ENCODE measurements at places on chromosomes 7 and 10.

DNA sequence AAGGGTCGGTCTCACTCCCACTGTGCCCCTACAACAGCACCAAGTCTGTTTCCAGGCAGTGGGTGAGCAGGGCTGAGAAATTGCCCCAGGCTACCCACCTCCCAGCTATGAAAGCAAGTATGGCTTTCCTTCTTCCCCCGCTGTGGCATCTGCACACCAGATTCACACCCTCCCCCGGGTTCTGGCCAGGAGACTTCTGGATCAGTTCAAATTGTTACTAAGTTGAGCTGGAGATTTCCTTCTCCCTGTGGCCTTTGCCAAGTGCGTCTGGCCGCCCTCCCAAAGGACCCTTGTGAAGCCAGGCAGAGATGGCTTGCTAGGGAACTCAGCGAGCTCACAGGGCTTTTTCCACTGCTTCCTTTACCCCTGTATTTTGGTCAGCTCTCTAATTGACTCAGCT lies 555.4 kb downstream of the SH2D4B start:
- DNase-seq, result no peak

DNA sequence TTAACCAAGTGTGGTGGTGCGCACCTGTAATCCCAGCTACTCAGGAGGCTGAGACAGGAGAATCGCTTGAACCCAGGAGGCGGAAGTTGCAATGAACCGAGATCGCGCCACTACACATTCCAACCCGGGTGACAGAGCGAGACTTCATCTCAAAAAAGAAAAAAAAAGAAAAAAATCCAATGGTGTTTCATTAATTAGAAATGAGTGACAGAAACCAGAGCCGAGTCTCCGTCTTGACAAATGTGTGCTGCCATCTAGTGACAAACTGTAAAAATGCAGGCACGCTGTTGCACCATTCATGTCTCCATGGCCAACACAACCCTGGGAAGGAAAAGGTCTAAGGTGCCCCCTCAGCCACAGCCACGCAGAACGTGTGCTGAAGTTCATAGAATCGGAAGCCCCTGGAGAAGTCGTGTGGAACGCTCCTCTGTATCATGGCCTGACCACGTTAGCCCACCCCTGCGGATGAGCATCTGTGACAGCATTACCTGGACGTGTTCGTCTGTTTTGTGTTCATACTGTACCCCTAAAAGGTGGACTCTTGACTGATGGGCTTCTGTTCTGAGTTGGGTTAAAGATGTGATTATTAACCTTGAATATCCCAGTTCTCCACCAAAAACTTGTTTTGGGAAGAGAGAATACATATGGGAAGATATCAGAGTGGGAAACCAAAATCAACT lies 94.9 kb downstream of the LYZL2 start:
- DNase-seq, result peak; percentile 89

- peak; percentile 10 for DNase-seq
Observed at GRCh38 chr7:141585592-141586510, 34.6 kb downstream of the AGK start.

DNA sequence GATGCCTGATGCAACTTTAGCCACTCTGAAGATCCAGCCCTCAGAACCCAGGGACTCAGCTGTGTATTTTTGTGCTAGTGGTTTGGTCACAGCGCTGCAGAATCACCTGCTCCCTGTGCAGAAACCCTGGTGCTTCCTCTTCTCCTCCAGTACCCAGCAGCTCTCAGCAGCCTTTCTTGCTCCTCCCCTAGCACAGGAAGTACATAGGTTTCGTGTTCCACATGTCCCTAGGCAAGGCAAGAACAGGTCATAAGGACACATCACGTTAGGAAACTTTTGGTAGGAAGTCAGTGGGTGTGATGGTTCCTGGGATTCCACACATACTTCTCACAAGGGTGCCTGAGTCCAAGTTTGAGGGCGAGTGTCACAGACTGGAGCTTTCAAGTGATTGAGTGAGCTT lies 167.9 kb upstream of the PRSS1 start:
- no peak for DNase-seq

- peak; percentile 49 for DNase-seq
Observed at GRCh38 chr7:7992506-7992905, 23.9 kb downstream of the GLCCI1 start.

DNA sequence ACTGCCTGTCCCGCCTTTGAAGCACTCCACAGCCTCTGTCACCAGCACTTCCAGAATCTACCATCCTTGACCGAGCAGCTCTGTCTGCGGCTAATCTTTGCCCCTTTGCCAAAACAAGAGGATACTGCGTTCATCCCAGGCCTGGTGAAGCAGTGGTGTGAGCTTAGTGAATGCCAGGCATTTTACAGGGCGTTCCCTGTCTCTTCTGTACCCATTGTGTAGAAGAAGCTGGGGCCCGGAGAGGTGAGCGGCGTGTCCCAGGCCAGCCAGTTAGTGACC lies 61.2 kb downstream of the C10orf105 start:
- no peak for DNase-seq

DNA sequence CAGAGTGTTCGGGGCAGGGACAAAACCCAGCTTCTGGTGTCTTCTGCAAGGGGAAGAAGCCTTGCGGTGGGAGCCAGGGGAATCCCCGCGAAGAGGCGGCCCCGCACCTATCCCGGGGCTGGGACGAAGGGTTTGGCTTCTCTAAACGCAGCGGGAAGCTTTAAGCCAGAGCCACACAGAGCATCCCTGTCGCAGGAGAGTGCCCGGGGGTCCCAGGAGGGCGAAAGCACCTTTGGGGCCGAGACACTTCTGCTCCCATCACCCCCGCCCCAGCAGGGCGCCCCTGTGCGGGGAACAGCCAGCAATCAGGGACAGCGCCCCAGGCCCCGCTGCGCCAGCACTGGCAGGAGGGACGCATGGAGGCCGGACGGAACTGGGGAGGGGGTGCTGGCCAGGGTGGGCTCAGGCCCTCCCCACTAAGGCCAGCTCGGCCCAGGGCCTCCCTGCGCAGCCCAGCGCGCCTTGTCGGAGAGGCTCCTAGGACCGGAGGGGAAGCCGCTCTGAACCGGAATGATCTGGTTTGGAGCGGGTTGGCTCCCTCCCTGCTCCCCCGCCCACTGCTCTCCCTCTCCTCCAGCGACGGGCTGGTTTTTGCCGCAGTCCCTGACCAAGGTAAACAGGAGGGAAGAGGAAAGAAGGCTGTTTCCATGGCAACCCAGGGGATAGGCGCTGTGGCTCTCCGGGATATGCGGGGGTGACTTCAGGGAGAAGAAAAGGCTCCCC lies 63.9 kb downstream of the TMEM209 start:
- DNase-seq, result peak; percentile 99

GRCh38 chr7:116150588-116150987 lies 59.8 kb upstream of the TES start:
- no peak for DNase-seq

GRCh38 chr10:3926675-3927525 lies 141.9 kb upstream of the KLF6 start:
- DNase-seq, result no peak

DNA sequence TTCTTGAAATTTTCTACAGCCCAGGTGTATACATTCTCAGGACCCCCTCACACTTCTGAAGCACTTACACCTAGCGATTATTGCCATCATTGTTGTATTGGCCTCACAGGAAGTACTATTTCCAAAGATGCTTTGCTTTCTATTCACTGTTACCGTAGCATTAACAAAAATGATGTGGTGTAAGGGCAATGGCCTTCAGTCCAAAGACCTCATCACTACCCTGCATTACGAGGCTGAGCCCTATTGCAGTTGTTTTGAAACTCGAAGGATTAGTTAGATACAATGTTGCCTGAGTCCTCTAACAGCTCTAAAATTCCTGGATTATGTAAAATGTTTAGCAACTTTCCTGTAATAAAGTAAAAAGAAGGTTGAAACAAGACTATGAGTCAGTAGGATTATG lies 2.9 kb downstream of the NRCAM start:
- no peak for DNase-seq

DNA sequence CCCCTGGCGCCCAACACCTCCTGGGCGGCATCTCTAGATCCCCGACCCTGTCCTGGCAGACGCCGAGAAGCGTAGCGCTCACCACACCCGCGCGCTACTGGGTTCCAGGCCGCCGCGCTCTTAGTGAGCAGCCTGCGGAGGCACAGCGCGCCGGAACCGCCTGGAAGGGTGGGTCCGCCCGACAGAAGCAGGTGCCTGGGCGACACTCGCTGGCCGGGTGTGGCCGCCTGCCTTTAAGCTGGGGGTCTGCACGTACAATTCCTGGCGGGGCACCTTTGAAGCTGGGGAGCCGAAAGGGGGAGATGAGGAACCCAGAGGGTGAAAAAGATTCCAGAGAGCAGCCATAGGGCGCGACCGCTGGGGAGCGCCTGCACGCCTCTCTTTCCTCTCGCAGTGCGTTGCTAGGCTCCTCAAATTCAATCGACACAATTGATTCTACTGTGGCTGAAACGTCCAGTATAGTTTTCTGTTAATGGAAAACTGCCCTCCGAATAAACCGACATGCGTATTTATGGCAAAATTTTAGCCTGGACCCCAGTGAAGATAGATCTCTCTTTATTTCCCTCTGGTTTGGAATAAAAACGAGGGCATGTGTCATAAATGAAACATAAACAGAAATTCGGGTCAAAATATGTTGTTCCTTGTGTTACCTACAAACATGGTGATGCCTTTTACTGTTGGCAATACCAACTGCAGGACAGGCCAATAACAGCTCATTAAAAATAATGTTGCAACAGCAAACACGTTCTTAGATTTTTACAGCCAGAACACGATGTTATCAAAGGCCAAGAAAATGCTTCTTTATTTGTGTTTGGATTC lies 4.6 kb downstream of the HMX3 start:
- peak; percentile 23 for DNase-seq

- peak; percentile 30 for DNase-seq
Observed at GRCh38 chr7:95342642-95343307, 18.4 kb upstream of the PON1 start.

GRCh38 chr10:131928248-131929095 lies 27.7 kb downstream of the PPP2R2D start:
- DNase-seq, result peak; percentile 56

- no peak for DNase-seq
Observed at GRCh38 chr7:120609136-120609753, 248.7 kb downstream of the TSPAN12 start.

DNA sequence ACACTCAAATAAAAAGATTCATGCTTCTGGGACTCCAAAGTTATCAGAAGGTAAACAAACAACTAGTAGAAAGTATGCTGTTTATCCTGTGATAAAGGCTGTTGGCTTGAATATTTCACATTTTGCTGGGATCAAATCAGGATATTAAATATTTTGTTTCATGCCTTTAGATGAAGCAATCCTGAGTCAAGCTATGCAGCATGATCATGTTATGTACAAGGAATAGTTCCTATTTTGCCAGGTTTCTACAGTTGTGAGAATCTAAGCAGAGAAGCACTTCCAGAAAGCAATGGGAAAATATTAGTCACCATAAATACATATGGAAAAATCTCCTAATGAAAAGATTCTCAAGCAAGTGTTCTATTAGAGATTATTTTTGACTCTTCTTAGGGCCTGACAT lies 262.8 kb upstream of the PCDH15 start:
- DNase-seq, result no peak

- peak; percentile 47 for DNase-seq
Observed at GRCh38 chr10:14126697-14127440, 203.9 kb downstream of the FRMD4A start.

GRCh38 chr10:66538371-66538770 lies 387.5 kb upstream of the LRRTM3 start:
- DNase-seq, result no peak

DNA sequence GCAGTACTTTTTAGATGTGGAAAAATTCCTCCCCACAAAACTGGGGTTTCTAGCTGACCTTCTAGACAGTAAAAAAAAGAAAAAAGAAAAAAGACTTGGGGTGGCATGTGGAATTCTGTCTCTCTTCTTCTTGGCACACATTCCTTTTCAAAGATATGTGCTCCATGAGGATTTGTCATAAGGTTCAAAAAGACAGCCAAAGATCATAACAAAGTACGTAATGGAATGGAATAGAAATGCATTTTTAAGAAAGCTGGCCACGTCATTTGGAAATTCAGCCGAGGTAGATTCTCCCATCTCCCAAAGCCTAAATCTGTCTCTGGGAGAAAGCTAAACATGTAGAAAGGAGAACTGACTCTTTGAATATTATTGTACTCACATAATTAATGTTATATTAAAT lies 381.3 kb upstream of the NFE2L3 start:
- DNase-seq, result no peak

- no peak for DNase-seq
Observed at GRCh38 chr10:124003481-124003870, 89.9 kb downstream of the CHST15 start.

- no peak for DNase-seq
Observed at GRCh38 chr7:303884-304573, 14.1 kb downstream of the FOXL3 start.

DNA sequence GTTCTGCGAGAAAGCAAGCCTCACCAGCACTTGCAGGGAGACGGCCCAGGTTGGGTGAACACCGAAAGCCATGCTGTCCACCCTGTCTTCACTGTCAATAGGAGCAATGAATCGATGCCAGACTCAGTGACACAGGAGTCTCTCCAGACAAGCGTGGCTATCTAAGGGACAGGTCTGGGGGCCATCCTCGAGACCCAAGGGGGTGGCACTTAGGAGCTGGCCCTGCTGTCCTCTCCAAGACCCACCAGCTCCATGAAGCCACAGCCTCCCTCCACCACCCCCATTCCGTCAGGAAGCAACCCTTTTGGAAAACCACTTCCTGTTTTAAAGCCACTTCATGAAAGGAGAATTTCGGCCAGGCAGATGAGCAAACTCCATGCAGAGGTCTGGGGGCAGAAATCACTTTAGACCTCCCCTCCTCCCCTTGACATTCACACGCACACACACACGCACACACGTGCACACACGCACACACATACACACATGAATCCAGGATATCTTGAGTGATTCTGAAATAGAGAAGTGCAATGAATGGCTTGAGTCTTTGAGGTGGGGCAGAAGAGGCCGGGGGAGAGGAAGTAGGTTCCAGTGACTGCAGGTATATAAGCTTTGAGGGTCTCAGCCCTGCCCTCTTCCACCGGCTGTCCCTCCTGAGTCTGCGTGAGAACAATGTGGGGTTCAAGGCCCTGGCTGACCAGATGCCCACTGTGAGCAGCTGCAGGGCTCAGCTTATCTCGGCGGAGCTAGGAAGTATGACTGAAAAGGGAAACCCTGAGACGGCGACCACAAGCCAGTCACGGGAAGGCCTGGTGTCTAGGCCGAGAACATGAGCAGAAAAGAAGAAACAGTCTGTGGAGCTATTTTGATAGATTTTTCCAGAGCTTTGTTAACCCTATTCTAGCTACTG lies 25.0 kb downstream of the RGS10 start:
- no peak for DNase-seq

- no peak for DNase-seq
Observed at GRCh38 chr7:108124820-108125219, 5.3 kb downstream of the LAMB4 start.

DNA sequence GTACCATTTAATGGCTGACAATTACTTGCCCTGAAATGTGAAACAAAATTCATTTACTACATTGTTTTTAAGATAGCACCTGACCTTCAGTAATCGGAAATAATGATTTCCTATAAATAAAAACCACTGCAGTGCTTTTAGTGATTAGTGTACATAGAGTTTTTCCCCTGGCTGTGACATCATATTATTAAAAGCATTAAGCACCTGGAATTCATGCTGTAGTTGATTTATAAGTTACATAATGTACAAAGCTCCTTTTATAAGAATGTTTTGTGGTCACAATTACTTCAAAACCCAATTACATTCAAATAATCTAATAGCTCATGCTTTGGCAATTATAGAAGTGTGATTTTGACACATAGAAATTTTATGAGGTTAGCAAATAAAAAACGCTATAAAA lies 44.3 kb upstream of the EIF4H start:
- no peak for DNase-seq

- no peak for DNase-seq
Observed at GRCh38 chr7:100433592-100434296, 2.6 kb downstream of the PPP1R35 start.

- no peak for DNase-seq
Observed at GRCh38 chr7:48307041-48307714, 135.9 kb downstream of the ABCA13 start.
